ENCODE measurements at places on chromosomes 6 and 20.
A peak's percentile ranks its signal among the peaks of the same experiment; 100 is the strongest.

- DNase-seq: no peak
Observed at GRCh38 chr6:106546261-106546690, 83.0 kb downstream of the RTN4IP1 start.

DNA sequence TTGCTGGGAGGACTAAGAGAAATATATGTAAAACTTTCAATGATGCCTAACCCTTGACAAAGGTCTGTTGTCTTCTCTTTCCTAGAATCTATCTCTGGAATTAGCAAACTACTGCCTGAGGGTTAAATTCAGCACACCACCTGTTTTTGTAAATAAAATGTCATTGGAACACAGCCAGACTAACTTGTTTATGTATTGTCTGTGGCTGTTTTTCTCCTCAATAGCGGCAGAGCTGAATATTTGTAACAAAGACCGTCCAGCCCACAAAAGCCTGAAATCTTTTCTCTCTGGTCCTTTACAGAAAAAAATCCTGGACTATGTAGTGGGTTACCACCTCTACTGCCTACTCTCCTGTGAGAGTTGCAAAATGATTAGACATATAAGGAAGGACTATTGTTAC, 33.3 kb upstream of the SYNDIG1 start:
- no peak for DNase-seq

- DNase-seq: no peak
Observed at GRCh38 chr20:7695635-7696034, 244.6 kb downstream of the HAO1 start.

DNA sequence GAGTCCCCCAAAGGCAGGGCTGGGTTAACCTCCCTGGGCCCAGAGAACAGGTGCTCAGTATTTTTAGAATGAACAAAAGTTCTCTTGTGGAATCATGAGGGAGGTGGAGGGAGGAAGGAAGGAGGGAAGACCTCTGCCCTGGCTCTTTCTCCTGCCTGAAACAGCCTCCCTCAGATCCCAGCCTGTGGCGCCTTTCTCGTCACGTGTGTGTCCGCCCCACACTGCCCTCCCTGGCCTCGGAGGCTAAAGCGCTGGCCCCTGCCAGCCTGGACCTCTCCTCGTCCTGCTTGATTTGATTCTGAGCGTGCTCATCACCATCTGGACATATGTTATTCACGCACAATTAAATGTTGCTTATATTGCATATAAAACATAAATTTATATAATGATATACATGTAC, 40.9 kb downstream of the PHACTR3 start:
- no peak for DNase-seq

DNA sequence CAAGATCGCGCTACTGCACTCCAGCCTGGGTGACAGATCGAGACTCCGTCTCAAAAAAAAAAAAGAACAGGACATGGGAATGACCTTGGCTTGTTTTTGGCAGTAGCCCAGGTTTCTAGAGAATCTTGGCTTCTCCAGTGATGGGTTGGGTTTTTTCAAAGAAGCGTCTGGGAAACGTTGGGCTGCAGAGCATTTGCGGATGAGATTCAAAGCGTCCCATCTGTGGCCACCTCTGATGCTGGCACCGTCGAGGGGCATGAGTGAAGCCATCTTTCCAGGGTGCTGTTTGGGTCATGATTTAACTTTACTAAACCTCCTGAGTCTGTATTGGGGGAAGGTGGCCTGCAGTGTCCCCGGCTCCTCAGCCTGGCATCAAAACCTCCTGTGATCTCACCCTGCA, 43.2 kb upstream of the SRF start:
- DNase-seq: no peak

DNA sequence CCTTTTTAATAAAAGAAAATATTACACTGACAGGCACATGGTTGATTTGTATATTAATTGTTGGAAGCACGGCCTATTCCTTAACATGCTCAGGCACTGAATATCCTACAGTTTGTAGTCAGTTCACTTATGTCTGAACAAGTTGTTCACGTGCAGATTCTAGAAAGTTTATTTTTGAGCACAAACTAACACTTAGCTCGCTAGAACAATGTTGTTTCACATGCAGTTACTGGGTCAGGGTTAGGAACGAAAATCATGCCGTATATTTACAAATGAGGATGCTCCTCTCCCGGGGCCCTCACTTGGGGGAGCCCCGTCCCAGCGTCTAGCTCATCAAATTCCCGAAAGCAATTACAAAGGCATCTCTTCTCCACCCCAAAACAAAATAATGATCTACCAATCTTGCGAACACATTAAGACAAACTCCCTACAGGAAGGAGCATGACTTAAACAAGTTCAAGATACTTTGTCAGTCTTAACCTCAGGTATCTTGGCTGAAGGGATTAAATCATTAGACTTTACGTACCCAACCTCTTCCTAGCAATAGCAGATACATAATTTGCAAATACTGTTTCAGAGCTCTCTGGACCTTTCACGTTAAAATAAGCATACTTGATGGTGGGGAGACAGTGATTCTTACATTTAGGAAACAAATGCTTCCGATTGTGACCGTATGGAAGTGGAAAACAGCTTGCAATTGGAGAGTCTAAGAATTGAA, 1.5 kb downstream of the MAP7 start:
- no peak for DNase-seq

- DNase-seq: no peak
Observed at GRCh38 chr6:55866128-55866527, 9.3 kb downstream of the BMP5 start.

DNA sequence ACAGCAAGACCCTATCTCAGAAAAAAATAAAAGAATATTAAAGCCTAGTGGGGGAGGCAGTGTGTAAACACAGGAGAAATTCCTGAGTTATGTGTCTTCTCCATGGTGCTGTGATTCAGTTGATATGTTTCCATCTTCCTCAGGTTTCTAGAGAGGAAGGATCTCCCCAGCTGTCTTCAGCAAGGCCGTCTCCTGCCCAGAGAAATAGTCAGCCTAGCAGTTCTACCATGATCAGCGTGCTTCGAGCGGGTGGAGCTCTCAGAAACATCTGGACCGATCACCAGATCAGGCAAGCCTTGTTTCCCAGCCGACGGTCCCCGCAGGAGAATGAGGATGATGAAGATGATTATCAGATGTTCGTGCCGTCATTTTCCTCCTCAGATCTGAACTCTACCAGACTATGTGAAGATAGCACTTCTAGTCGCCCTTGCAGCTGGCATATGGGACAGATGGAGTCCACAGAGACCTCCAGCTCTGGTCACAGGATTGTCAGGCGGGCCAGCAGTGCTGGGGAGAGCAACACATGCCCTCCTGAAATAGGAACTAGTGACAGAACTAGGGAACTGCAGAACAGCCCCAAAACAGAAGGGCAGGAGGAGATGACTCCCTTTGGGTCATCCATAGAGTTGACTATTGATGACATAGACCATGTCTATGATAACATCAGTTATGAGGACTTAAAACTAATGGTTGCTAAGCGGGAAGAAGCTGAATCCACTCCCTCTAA, 34.9 kb upstream of the MTHFD1L start:
- no peak for DNase-seq

GRCh38 chr6:169211881-169212280, 41.8 kb downstream of the THBS2 start:
- no peak for DNase-seq

DNA sequence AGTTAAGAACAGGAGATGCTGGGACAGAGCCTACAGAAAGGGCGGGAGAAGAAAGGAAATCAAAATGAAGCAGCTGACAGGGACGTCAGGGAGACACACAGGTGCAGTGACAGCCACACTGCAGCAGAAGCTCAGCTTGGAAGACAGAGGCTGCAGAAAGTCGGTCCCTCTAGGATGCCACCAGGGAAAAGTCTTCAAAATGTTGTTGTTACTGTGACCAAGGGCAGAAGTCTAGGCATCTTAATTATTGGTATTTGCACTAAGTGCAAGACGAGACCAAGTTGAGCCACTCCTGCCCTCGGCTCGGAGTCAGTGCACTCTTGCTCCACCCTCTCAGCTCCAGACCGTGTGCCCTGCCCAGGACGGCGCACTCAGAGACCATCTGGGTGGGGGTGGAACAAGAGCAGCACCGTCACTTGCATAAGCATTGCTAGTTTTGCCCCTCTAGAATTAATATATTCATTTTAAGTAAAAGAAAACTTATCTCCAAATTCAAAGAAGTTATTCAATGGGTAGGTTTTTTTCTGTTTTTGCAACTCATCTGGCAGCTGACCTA, 2.6 kb downstream of the PRR18 start:
- DNase-seq: no peak

DNA sequence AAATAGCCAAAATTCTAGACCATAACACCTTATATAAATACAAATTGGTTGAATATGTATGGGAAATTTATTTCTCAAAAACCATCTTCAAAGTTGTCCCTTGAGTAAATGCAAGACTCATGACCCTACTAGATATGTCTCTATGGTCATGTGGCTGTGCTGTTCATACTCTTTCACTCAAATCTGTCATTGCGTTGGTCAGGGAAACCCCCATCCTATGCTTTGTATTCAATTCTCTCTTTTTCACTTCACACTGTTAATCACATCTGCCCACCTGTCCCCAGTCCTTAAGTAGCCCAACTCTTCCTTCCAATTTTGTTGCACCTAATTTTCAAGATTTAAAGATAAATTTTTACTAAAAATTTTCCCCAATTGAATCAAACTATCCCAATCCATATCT, 51.0 kb downstream of the RPS12 start:
- no peak for DNase-seq

DNA sequence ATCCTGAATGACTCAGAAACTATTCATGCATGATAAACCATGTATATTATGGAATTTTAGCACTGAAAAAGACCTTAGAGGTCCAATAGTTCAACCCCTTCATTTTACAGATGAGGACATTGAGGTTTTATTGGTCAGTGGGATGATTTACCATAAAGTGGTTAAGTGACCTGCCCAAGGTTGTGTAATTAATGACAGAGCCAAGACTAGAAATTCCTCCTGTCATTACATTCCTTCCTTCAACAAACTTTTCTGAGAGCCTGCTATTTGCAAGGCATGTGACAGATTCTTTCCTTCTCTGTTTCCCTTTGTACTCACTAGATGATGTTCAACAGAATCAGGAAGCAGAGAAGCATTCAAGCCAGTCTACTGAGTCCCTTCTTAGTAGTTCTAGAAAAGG, 170.7 kb upstream of the KCNK16 start:
- no peak for DNase-seq

GRCh38 chr6:56490993-56491392, 151.7 kb downstream of the DST start:
- DNase-seq: no peak

GRCh38 chr20:6590891-6591637, 176.4 kb upstream of the BMP2 start:
- DNase-seq: no peak

DNA sequence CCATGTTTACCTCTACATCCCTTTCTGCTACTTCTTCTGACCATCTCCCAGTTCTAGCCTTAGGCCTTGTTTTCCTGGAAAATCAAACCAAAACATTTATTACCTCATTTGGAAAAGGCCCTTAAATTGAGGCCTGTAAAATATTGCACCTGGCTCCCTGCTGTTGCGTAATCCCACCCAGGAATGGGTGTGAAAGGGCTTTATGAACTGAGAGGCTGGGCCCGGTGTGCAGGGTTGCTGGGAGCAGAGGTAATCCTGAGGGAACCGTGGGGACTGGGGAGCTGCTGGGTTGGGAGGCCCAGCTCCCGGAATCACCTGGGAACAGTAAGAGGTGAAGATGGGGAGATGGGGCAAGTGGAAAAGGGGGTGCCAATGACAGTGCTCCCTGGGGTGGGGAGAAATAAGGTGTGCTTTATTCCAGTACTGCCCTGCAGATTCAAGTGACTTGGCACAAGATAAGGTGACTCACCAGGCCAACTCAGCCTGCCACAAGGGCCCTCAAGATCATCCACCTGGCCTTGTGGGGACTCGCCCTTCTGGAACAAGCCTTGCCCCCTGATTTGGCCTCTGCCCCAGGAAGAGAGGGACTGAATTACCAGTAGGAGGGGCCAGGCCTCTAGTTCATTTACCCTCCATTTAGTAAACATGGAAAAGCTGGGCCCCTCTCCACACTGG, 44.2 kb downstream of the KCNK5 start:
- no peak for DNase-seq

DNA sequence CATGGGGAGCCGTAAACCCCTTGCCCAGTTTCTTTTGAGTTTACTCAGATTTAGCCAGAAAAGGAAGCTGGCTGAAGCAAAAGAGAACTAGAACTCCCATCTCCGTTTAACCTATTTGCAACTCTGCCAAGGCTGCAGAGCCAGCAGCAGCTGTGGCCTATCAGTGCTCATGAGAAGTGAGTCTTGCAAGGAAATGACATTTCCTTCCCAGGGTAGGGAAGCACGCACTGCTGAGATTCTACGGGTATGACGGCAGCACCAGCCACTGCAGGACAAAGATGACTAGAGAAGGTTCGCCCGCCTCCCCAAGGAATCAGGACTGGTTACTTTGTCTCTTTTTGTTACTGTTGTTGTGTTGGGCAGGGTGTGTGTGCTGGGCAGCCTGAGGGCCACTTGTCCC, 47.6 kb downstream of the PPP1R3G start:
- peak; percentile 80 for DNase-seq

GRCh38 chr6:151652325-151652724, 155.2 kb upstream of the ESR1 start:
- DNase-seq: no peak

- DNase-seq: no peak
Observed at GRCh38 chr20:53826597-53827291, 233.1 kb upstream of the ZNF217 start.

- no peak for DNase-seq
Observed at GRCh38 chr6:165746331-165746730, 83.3 kb upstream of the PDE10A start.

DNA sequence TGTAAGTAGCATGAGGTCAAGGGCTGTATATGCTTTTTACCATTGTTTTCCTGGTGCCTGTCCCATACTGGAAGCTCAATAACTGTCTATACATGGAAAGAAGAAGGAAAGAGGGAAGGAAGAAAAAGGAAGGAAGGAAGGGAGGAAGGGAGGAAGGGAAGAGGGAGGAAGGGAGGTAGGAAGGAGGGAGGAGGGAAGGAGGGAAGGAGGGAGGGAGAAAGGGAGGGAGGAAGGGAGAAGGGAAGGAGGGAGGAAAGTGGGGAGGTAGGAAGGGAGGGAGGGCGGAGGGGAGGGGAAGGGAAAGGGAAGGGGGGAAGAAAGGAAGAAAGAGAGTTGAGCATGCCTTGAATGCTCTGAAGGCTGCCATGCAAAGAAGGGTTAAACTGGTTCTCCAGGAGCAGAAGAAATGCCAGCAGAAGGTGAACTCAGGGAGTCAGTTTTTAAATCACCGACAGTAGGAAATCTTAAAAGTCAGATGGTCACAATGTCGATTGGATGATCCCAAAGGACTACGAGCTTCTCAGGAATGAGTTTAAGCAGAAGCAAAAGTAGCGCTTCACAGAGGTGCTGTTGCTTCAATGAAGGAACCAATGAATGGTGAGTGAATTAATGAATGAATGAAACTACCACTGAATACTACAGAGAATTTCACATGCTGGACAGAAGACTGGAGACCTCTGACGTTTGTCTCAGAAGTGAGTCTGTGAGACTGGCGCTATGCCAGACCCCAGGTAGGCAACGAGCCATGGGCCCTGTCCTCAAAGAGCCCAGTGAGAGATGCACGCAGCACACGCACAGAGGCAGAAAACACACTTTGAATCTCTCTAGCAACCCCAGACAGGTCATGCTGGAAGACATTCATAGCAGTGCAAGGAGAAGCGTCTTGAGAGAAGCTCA, 117.6 kb downstream of the MRPL14 start:
- DNase-seq: no peak
